Activated T-helper 9 cell treated with anti-CD3 and anti-CD28 coated beads, Interleukin-2, amount 50 U/mL, for 16 hours (primary cell): ENCODE measurements at places on chromosomes 2 and 18.

DNA sequence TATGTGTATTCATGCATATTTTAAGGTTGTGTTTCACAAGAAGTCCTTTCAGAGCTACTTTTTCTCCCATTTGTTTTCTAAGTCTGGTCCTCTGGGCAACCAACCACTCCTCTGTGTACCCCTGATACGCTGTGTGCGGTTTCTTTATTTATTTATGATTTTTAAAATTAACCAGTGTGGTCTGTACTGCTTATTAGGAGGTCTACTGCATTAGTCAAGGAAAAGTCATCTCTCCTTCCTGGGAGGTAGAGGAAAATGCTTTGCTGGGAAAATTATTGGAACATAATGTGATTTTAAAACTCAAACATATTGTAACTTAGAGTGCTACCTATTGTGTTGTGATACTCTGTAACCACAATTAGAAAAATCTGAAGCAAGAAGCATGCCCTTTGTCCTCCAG, 1404.3 kb downstream of the SUCLG1 start:
- no peak for DNase-seq

DNA sequence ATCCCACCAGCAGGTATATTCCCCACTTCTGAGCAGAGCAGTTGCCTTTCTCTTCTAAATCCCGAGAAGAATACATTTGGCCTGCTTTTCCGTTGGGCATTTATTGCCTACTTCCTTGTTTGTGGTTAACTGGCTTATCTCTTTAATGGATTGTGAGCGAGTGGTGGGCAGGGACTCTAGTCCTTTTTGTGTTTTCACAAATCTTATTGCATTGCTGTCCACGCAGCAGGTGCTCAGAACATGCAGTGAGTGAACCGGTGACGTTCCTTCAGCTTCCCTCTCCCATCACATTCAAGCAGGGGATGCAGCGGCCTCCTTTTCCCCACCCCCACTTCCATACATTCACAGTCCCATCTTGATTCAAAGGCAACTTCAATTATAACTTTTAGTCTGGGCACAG, 28.9 kb upstream of the GAREM2 start:
- DNase-seq = no peak

DNA sequence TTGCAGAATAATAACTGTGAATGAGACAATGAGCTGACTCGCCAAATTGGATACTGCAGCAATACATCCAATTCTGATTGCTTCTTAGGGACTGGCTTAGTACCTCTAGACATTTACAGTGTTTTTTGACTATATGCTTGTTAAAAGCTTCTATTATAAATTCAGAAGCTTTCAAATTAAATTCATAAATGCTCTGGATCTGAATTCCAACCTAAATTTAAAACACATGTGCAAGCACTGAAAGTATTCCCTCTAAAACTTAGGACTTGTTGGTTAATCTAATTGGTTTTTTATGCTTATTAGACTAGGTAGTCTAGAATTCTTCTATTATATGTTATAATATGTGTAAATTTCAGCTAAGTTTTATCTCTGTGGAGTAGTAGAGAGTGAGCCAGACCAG, 306.9 kb downstream of the CPS1 start:
- DNase-seq = no peak

GRCh38 chr2:226766352-226767055, 33.1 kb downstream of the IRS1 start:
- no peak for DNase-seq

DNA sequence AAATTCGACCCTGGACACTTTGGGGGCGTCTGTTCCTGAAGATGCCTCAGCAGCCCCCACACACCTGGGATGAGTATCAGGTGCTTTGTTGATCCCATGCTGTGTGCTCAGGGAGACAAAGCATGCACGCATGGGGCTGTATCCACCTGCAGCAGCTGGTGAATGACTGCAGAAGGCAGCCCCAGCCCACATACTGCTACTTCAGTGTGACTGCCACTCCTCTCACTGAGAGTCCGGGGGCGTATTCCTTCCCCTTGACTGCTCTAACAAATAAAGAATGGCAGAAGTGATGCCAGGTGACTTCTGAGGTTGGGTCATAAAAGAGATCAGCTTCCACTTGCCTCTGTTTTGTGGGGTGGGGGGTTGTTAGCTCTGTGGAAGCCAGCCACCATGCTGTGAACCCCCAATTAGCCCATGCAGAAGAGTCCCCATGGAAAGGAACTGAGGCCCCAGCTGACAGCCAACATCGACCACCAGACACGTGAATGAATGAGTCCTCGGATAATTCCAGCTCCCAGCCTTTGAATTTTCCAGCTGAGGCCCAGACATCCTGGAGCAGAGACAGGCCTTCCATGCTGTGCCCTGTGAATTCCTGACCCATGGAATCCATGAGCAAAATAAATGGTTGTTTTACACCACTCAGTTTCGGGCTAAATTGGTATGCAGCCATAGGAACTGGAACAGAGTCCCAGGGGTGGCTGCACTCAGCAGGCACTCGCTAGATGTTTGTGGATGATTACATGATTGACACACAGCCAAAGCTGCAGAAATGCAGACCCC, 289.3 kb downstream of the CELF4 start:
- no peak for DNase-seq
